ENCODE measurements at places on chromosomes 5 and 9.

- no peak for DNase-seq
These were observed 38.0 kb upstream of the PRDM12 start for GRCh38 chr9:130626249-130626996.

DNA sequence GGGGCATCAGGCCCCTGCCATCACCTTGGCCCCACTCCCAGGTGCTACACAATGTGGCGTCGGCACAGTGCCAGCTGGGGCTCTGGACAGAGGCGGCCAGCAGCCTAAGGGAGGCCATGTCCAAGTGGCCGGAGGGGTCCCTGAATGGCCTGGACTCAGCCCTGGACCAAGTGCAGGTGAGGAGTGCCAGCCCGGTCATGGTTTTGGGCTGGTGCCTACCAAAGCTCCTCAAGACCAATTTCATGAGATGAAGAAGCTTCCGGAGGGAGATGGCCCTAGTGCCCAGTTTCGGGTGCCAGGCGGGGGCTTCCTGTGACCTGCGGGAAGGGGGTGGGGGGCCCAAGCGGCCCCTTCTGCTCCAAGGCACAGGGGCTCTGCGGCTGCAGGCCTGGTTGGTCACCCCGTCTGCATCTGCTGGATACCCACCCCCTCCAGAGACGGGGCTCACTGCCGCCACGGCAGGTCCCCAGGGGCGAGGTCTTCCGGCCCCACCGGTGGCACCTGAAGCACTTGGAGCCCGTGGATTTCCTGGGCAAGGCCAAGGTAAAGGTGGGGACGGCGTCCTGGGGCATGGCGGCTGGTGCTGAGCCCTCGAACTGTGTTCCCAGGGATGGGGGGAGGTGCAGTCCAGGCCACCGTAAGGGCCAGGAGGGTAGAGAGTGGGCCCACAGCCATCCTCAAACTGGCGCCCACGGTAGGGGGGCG lies 5.8 kb downstream of the NOXA1 start:
- DNase-seq: no peak

GRCh38 chr9:19174127-19174912 lies 47.0 kb upstream of the PLIN2 start:
- peak; percentile 78 for DNase-seq

DNA sequence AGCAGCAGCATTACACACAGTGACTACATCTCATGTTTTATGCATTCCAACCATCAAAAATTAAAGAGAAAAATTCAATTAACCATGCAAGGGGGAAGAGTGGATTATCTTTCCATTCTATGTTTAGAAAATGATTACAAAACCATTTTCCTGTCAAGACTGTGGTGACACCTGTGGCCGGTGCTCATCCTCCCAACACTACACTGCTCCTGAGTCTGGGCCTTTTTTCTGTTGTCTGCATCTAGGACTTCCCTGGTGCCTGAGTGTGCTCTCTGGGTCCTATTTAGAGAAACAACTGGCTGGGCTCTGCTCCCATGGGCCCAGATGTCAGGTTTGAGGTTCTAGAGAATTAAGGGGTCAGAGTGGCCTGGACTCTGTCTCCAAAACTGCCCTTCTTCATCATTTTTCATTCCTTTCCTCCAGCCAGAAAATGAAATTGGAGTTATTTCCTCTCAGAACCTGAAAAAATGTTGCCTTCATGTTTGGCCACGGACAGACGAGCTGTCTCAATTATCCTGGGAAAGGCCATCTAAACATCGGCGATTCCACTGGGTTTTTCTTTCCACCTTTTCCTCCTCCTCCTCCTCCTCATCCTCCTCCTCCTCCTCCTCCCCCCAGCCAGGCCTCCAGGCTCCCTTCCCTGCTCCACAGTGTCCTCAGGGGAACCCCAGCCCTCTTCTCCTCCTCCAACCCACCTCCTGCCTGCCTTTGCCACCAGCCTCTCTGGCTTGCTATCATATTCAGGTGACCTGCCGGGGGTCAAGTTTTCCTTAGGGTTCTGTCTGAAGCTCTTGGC lies 11.4 kb upstream of the ARSI start:
- no peak for DNase-seq

DNA sequence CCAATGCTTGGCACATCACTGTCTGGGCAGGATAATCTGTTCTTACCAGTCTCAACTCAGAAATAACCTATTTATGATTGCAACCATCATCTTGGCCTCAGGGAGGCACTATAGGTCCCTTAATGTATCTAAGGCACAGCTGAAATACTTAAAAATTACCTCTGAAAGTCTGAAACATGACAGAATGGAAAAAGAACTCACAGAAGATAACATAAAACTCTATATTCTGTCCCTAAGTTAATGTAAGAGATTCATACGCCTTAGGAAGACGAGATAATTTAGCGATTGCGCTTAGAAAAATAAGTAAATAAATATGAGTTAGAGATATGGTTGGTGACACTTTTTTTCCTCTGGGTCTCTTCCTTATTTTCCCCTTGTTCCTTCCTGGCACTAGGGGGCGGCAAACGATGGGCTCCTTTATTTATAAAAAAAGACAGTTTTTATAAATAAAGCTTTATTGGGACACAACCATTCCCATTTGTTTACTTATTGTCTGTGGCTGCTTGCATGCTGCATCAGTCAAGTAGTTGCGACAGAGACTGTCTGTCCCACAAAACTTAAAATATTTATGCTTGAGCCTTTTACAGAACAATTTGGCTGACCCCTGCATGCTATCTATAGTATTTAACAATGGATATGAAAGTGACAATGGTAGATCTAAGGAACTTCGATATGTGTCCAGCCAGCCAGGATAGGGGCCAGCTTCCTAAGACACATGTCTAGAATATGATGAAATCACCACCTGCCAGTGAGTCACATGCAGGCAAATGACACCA lies 79.6 kb downstream of the PDE4D start:
- peak; percentile 67 for DNase-seq

GRCh38 chr9:16352251-16352650 lies 518.2 kb downstream of the BNC2 start:
- DNase-seq: no peak

- DNase-seq: no peak
These were observed 258.6 kb downstream of the FSTL4 start for GRCh38 chr5:133353741-133354140.

GRCh38 chr5:87899721-87900131 lies 368.9 kb downstream of the TMEM161B start:
- no peak for DNase-seq

GRCh38 chr5:10376544-10376943 lies 23.0 kb downstream of the MARCHF6 start:
- no peak for DNase-seq

Data from ACHN (cell line).